Endodermal cell (in vitro differentiated cells): ENCODE measurements at places on chromosomes 1 and 21.

- DNase-seq, result no peak
Measured at GRCh38 chr1:89277725-89278124, 5.1 kb upstream of the GBP5 start.

DNA sequence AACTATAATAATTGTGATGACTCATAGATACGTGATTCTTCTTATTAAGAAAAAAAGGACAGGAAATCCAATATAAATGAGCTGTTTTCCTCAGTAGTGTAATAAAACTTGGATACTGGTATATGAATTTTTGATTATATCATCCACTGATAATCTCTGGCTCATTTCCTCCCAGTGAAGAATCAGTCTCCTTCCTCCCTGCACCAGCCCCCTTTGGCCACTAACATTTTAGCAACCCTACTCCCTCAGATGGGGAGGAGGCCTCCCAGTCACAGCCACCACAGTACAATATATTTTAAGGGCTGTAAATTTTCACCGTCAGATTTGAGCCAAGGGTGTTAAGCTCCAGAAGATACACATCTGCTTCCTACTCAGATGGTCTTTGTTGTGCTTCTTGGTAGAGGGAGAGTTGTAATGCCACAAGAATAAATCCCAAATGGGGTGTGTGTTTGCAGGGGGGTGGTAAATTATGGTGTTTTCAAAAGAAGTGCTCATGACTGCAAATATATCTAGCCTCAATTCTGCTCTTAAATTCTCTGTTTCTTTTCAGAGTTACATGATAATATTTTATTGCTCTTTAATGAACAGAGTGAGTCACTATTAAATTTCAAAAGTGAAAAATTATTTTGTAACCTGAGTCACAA lies 153.5 kb downstream of the HLX start:
- DNase-seq, result no peak

DNA sequence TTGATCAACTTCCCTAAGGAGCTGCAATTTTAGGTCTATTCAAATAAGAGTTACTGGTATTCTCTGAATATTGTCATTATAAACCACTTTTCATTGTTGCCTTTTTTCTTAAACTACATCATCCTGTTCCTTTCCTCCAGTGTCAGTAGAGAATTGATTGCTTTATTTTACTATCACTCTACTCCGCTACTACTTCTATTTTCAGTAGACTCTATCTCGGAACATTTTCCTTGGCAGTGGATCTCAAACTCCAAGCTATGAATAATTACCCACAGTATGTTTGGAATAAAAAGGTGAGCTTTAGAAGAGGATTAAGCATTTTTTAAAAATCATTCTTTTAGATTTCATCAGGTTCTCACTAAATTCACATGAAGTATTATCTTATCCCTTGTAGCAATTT lies 224.9 kb downstream of the GREM2 start:
- no peak for DNase-seq

- no peak for DNase-seq
Measured at GRCh38 chr1:116514708-116515525, 55.9 kb downstream of the CD58 start.

- no peak for DNase-seq
Measured at GRCh38 chr1:238153939-238154338, 263.2 kb upstream of the ZP4 start.

DNA sequence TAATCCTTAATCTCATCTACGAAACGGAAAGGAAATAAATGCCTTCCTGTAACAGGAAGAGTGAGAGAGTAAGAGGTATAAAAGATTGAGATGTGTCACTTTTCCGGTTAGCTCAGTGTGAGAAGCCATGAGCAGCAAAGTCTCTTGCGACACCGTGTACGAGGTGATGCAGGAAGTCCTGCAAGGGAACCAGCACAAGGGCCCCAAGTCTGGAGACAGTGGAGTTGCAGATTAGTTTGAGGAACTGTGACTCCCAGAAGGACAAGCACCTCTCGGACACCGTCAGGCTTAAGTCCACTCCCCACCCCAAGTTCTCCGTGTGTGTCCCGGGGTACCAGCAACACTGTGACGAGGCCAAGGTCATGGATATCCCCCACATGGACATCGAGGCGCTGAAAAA lies 592.3 kb upstream of the ADGRL2 start:
- no peak for DNase-seq

DNA sequence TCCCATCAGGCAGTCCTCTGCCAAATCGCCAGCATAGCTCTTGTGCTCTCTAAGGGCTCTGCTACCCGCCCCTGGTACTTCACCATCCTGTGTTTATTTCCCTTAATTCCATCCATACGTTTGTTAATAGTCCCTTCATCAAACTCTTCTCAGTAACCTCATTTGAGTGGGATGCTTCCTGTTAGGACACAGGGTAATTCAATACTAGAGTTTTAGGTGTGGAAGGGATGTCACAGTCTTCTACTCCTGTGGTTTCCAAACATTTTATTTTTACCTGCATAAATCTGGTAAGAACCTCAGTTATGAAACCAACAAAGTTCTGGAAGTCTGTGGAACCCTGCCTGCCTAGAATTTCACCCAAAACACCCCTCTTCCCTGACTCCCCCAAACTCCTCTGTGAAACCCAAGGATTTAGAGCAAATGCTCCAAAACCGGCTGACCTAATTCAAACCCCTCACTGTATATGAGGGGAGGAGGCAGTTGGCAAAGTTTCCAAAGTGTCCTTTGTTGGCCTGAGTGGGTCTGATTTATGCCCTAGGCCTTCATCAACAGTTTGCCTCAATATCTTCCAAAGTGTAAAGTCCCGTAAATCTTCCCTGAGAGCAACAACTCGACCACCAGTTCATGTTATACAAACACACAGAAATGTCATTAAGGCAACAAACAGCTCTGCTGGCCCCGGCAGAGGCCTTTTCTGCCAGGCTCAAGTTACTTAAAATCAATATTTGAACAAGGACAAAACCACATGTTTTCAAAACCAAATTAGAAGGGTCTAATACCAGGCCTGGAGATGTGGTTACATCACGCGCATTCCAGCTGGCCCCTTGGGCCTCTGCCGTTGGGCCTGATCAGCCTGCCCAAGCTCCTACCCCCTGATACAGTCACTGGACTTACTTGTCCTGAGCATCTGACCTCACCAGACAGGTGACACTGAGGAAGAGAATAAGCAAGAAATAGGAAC lies 82.4 kb upstream of the FGGY start:
- no peak for DNase-seq

DNA sequence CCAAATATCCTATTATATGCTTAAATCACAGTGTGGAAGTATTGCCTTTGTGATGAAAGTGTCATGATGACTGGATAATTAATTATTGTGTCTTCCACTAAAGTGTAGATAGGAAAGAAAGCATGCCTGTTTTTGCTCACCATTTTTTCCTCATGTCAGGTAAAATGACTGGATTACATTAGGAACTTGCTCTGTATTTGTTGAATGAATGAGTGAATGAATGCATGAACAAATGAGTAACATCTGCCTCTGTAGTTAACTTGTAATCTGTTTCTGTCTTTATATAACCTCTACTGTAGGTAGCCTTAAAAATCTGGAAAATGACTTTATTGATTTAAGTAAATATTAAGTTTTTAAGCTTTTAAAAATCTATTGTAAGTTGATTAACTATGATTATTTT lies 2.9 kb upstream of the PTPRC start:
- no peak for DNase-seq

DNA sequence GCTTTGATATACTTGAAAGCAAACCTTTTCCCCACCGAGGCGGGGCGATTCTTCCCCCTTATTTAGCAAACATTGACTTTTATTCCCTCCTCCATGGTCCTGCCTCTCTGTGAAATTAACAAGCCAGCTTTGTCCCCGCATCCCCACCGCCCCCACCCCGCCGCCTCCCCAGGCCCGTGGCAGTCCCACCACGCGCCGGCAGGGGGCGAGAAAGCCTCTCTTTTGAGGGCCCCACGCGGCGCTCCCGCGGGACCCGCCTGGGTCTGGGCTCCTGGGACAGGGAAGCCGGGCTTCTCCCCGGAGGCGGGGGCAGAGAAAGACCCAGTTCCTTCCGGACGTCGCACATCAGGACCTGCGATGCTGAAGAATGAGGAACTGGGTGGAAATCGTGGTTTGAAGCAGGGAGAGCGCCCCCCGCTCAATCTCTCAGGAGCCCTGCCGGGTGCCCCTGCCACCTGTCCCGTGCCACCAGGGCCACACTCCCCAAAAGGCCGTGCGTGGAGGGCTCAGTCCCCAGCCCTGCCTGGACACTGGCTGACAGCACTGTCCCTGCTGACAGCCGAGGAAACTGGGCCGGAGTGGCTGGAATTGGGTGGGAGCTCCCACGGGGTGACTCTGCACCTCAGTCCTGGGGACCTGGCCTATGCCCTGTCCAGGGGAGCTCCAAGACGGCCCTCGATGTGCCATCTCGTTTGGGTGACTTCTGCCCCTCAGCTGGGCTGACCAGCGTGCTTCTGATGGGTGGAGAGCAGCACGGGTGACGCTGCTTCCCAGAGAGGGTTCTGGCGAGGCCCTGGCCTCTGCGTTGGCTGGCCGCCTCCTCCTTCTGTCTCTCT lies 8.6 kb upstream of the ACTRT2 start:
- DNase-seq, result peak; percentile 86

DNA sequence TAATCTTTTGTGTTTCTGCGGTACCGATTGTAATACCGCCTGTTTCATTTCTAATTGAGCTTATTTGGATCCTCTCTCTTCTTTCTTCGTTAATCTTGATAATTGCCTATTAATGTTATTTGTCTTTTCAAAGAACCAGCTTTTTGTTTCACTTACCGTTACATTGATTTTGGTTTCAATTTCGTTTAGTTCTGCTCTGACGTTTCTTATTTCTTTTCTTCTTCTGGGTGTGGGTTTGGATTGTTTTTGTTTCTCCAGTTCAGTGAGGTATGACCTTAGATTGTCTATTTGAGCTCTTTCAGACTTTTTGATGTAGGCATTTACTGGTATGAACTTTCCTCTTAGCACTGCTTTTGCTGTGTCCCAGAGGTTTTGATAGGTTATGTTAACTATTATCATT lies 9.4 kb downstream of the OR2M2 start:
- no peak for DNase-seq

DNA sequence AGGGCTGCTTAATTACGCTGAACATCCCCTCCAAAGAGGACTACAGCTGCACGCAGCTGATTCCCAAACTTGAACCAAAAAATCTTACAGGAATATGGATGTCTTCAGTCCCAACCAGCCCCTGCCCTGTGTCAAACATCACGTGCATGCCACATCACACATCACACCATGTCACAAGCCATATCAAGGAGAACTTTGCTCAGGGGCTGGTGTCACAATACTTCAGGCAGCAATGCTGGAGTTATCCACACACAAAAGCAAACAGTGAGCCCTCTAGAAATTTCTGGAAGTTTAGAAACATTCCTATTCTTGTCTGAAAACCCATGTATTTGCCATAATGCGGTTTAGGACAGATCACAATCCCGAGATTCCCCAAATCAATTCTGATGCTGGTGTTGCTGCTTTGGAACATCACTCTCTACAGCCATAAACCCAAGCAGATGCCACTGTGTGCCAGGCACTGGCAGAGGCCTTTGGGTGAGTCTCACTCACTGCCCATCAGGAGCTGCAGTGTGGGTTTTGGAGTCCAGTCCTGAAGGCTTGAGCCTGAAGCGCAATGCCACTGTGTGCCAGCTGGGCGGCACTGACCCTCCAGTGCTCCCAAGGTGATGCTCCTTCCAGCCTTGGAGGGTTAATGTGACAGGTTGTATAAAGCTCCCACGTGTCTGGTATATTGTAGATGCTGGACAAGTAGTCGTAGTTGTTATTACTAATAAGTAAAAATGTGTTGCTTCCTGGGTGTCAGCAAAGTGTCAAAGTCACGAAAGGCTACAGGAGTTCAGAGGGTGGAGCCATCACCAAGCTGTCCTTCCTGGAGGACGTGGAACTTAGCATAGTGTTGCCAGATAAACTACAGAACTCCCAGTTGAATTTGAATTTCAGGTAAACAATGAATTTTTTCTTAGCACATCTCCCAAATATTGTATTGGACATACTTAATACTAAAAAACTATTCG lies 20.1 kb upstream of the EFNA1 start:
- DNase-seq, result no peak

DNA sequence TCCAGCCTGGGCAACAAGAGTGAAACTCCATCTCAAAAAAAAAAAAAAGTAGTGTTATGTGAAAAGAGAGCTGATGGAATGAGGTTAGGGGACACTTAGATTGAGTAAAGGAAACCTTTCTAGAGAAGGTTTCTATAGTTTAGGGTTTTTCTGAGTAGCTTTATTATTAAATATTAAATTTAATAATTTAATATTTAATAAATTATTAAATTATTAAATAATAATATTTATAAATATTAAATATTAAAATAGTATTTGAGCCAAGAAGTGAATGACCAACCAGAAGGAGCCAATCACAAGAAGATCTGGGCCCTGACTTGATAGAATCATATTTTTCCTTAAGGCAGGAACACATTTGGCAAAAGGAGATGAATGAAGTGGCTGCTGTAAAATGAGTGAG lies 50.7 kb downstream of the ALG6 start:
- no peak for DNase-seq

DNA sequence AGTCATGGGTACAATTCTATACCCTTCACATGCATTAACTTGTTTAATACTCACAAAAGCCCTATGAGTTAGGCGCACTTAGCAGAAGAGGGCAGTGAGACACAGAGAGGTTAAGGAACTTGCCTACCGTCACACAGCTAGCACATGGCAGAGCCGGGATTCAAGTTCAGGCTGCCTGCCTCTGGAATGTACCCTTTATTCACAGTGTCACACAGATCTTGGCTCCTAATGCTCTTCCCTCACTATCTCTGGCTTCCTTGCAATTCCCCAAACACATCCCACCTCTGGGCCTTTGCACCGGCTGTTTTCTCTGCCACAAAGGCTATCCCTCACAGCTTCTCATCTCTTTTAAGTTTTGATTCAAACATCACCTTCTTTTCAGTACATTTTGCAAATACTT lies 25.1 kb downstream of the COL16A1 start:
- DNase-seq, result no peak

DNA sequence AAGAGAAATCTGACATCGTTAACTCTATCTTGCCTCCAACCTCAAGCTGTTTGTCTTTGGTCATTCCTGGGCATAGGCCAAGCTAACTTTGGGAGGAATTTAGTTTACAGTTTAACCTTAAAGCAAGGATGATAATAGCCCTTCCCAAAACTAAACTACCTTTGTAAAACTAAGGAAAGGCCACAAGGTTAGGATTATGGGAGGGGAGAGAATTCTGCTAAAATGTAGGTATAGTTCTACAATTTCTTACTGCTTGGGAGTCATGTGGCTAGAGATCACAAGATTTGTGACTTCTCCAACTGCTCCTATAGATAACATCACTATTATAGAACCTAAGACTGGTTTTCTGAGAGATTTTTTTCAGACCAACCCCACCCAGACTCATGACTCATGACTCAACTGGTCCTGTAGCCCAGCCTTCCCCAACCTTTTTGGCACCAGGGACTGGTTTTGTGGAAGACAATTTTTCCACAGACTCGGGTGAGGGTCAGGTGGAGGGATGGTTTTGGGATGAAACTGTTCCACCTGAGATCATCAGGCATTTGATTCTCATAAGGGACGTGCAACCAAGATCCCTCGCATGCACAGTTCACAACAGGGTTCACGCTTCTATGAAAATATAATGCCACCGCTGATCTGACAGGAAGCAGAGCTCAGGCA lies 70.7 kb upstream of the MUTYH start:
- no peak for DNase-seq

DNA sequence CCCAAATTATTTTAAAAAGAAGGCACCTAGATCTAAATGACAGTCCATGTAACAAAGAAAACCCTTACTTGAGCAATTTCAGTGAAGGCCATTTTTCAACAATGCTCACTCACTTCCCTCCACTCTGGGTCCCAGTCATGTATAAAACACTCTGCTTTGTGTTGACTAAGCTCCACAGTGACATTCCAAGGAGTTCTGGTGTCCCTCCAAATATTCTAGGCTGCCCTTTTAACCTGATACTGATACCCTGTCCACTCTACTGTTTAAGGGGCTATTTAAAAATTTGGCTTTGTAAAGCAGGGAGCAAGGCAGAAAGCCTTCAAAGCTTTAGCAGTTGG lies 73.6 kb downstream of the GNG12 start:
- DNase-seq, result no peak
